ENCODE measurements at places on chromosomes 11 and 22.

DNA sequence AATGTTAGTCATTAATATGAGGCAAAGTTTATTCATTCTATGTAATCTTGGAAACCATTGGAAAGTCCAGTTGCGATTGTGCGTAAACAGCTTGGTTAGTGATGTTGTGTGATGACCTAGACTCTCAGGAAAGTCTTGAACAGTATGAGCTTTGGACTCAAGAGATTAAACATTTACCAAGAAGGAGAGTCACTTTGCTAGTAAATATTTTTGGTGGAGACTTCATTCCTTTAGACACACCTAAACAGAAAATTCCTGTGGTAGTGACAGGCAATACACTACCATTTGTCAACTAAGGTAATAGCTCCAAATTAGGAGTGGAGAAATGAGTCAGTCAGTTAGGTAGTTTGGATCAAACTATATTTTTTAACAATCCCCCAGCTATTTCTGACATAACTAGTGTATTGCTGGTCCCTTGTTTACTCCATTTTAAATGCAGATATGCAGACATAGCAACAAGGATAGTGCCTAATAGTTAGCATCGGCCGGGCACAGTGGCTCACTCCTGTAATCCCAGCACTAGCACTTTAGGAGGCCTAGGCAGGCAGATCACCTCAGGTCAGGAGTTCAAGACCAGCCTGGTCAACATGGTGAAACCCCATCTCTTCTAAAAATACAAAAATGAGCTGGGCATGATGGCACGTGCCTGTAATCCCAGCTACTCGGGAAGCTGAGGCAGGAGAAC is 89.3 kb downstream of the ARHGAP42 start:
- peak; percentile 12 for DNase-seq

DNA sequence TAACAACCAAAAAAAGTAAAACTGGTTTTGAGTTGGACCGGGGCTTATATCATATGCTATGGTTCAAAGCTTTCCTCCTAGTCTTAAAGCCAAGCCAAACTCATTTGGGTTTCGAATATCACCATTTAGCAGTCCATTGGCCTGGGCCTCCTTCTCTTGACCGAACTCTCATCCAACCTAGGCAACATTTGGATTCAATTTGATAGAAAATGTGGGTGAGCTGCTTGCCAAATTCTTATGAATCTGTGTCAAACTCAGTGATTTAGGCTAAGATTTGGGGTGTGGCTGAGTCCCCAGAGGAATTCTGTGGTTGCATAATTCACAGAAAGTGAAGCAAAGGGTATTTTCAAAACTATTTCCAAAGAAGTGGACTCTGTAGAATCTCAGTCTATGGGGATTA is 83.7 kb downstream of the BLID start:
- DNase-seq, result peak; percentile 96

DNA sequence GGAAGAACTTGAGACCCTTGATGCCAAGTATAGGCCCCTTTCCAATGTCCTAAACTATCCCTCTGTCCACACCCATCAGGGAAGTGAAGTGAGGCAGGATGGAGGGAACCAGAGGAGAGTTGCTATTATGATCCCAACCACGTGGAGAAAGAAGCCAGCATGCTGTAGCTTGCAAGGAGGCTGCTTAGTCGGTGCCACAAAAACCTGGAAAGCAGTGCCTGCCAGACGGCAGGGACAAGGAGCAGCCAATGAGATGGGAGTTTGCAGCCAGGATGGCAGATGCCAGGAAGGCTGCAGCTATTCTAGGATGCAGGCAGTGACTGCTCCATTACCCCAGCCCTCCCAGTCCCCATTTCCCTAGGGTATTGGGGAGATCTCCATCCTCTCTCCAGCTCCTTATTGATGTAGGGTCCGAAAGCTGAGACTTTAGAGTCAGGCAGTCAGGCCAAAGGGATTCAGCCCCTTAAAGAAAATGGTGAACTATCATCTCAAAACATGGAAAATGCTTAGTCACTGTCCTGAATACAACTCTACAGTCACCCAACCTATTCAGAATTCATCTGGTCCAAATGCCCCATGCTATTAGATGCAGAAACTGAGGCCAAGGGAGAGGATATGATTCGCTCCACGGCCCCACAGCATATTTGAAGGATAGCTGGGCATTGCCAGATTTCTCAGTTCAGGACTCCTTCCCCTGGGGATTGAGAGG is 18.4 kb upstream of the LRRC55 start:
- no peak for DNase-seq

DNA sequence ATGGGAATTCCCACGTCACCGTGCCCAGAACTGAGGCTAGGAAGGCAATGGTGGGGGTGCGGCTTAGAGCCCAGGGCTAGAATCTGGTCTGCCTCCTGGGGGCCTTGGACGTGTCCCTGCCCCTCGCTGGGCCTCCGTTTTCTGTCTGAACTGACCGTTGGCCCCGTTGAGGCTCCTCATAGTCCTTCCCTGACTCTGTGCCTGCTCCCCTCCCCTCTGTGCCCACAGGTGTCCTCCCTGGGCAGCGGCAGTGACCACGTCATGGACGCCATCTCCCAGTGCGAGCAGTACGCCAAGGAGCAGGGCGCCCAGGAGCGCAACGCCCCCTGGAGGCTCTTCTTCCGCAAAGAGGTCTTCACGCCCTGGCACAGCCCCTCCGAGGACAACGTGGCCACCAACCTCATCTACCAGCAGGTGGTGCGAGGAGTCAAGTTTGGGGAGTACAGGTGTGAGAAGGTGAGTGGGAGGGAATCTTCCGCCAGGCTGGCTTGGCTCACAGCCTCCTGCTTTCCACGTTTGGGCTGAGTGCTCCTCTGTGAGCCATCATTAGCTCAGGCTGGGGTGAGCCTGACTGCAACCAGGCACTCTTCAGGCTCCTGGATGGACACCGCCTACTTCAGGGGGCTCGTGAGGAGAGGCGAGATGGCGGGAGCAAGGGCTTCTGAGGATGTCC is 63.9 kb downstream of the MYO7A start:
- peak; percentile 13 for DNase-seq

- no peak for DNase-seq
Measured at GRCh38 chr11:91373497-91373896, 851.1 kb upstream of the FAT3 start.

DNA sequence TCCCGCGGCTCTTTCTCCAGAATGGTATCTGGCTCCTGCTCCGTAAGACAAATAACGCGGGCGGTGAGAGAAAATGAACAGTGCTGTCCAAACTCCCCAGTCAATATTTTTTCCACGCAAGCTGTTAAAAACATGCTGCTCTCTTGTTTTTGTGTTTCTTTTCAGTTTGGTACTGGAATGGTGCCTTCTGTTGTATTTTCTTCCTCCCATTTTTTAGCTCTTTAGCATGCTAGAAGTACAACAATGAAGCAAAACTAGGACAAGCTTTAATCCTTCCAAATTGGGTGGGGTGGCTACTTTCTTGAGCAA is 599 bp upstream of the PPP2R1B start:
- no peak for DNase-seq

- DNase-seq, result no peak
Measured at GRCh38 chr11:69819541-69820070, 390 bp upstream of the FGF3 start.

- no peak for DNase-seq
Measured at GRCh38 chr11:19658344-19658743, 54.3 kb upstream of the NAV2 start.

GRCh38 chr11:6273188-6273587 is 13.6 kb downstream of the CCKBR start:
- no peak for DNase-seq

DNA sequence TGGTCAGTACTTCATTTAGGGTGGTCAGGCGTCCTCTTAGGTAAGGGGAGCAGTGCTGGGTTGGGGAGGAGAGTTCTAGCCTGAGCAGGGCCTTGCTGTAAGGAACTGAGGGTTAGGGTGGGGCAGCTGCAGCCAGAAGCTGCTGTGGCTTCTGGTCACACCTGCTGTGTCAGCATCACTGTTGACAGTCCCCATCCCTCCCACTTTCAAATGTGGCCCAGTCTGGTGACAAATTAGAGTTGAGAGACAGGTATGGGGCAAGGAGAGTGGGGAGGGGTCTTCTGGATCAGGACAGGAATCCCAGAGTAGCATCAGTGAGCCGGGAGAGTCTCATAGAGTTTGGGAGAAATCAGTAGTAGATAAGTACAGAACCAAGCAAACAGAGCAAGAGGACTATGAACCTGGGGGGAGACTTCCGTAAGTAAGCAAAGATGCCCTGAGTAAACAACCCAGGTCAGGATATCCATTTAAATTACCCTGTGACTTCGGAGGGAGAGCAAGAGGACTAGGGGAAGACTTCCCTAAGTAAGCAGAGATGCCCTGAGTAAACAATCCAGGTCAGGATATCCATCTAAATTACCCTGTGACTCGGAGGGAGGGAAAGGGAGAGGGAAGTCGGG is 53.7 kb downstream of the PPP6R2 start:
- no peak for DNase-seq
